ENCODE measurements at places on chromosomes 3 and 15. TPM values are rescaled to one million over a fixed set of nuclear protein-coding genes. Genes with fewer than 3 reads are reported as not detected.

CHDH gene
- 0.27 TPM for total RNA-seq

CMTM8 gene
- 8.1 TPM for total RNA-seq

FEZF2 gene
- total RNA-seq, result not detected

SPESP1 gene
- 1.3 TPM for total RNA-seq

THOC7 gene
- 38.7 TPM for total RNA-seq

DCBLD2 gene
- 4.1 TPM for total RNA-seq

FBXO40 gene
- not detected for total RNA-seq

DCLK3 gene
- not detected for total RNA-seq

CHCHD6 gene
- total RNA-seq, result 11.3 TPM

PLD1 gene
- total RNA-seq, result 1.8 TPM

STAC gene
- not detected for total RNA-seq

GABRG3 gene
- not detected for total RNA-seq

CERS3 gene
- 5.5 TPM for total RNA-seq

DGKG gene
- total RNA-seq, result 10.0 TPM

APBA2 gene
- 78.8 TPM for total RNA-seq

BNC1 gene
- total RNA-seq, result not detected

GOLGA6D gene
- total RNA-seq, result 0.19 TPM

P2RY1 gene
- total RNA-seq, result 0.08 TPM

CCDC51 gene
- total RNA-seq, result 3.6 TPM

C3orf20 gene
- total RNA-seq, result 0.49 TPM

CRYGS gene
- 3.1 TPM for total RNA-seq

DLG1 gene
- total RNA-seq, result 79.5 TPM

ZNF80 gene
- total RNA-seq, result 0.65 TPM

TRANK1 gene
- 64.3 TPM for total RNA-seq

RETNLB gene
- not detected for total RNA-seq

FMN1 gene
- total RNA-seq, result 0.70 TPM

ARL14 gene
- total RNA-seq, result not detected

ZPLD1 gene
- total RNA-seq, result not detected

All from naive thymus-derived CD4-positive, alpha-beta T cell (primary cell).